COR-L47 (cell line): ENCODE measurements at places on chromosomes 3 and 15.

GRCh38 chr3:194320744-194321243 is 30.3 kb downstream of the CPN2 start:
- no peak for DNase-seq

DNA sequence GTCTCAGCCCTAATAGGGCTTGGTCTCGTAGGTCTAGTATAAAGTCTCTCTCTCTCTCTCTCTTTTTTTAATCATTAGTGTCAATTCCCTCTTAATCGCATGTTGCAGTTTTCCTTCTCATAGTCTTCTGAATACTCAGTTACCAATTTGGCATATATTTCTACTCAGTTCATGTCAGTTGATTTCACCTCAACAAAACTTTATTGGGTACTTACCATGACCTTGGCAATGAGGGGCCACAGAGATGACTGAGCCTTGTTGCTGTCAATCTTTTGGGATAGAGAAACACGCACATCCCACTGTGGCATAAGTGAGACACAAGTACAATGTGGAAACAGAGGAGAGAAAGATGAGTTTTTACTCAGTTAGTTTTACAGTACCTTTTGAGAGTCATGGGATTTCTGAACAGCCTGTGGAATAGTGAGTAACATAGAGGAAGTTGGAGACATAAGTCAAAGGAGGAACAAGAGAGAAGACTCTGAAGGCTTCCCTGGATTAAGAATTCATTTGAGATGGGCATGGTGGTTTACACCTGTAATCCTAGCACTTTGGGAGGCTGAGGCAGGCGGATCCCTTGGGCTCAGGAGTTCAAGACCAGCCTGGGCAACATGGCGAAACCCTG is 150.2 kb upstream of the CBLB start:
- DNase-seq: no peak

GRCh38 chr3:11602886-11603527 is 40.7 kb downstream of the VGLL4 start:
- no peak for DNase-seq

GRCh38 chr15:90400759-90401314 is 12.8 kb downstream of the IQGAP1 start:
- DNase-seq: peak; percentile 52

- no peak for DNase-seq
Measured at GRCh38 chr3:159938714-159939113, 49.9 kb upstream of the IL12A start.

- DNase-seq: peak; percentile 64
Measured at GRCh38 chr3:122392868-122393844, 9.2 kb downstream of the FAM162A start.

GRCh38 chr3:6396631-6397030 is 464.3 kb upstream of the GRM7 start:
- DNase-seq: no peak

DNA sequence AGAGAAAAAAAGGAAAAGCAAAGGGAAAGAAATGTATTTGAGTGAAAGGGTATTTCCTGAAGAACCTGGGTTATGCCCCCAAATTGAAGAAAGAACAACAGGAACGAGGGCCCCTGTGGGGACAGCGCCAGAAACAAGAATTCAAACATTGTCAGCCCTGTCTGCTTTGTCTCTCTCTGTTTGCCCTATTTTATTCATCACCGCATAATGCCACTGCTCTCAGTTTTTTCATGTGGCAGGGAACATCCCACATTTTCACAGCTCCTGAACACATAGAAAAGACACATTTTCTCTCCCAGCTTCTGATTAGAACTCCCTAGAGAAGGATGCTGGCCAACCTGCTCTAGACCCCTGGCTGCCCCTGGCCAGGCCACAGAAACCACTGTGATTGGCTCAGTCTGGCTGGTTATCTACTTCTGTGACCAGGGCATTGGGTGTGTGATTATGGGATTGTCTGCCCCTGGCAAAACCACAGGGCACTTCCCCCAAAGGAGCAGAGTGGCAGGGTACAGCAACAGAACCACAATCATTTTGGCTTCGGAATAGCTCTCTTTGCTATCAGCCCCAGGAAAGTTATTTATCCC is 31.3 kb upstream of the CCDC54 start:
- DNase-seq: no peak

GRCh38 chr3:37810848-37811247 is 50.8 kb upstream of the CTDSPL start:
- no peak for DNase-seq

GRCh38 chr3:107806536-107806935 is 283.8 kb downstream of the BBX start:
- DNase-seq: peak; percentile 4

DNA sequence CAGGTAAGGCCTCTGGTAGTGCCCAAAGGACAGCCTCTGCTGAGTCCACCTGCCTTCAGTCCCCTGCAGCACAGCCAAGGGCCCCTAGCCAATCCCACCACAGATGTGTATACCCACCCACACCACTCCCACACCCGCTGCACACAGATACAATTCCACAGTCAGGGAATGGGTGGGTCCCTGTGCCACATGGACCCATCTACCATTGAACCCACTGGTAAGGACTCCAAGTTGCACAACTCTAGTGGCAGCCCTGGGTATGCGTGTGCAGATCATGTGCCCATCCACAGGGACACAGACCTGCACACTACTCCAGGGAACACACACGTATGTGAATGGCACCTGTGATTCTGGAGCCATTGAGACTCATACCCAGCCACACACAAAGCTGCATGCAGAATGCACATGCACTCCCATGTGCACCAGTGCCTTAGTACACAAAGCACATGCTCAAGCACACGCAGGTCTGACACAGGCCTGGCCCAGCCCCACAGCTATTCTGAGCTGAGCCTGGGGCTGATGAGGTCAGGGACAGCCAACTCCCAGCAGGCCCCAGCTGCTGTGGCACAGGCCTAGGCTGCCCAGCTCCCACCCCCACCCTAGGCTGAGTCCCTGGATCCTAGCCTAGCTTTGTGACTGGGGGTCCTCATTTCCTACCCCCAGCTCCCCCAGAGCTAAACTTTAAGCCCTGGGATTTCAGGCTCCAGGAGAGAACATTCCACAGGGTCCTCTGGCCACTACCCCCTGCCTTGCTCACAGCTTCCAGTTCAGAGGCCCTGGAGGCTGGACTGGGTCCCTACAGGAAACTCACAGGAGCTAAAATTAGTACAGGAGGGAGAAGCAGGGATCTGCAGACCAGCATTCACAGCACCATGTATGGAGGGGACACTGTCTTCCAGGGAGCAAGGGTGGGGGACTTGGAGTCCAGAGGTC is 2.7 kb upstream of the ALS2CL start:
- DNase-seq: no peak
